ENCODE measurements at places on chromosomes 6 and 20.

DNA sequence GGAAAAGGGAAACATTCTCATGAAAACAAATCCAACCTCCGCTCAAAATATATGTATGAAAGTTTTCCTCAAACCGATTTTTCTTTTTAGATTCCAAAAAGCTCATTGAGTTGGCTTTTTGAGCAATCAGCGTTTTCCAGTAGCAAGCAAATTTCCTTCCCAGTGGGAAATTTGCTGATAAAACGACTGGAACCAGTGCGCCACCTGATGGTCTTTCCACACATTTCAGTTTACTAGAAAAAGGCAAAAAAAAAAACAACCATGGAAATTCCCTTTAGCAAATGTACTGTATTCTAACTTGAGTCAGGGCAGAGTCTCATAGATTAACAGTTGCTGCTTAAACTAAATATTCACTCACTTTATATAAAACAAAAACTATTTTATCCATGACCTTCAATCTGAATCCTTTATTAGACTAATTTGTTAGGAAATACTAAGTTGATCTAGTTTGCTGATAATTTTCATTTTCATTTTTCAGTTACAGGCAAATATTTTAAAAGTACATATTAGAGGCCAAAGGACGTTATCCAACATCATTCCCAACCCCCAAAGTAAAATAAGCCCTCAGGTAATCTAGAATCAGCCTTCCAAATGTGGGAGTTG is 271.5 kb downstream of the FOXA2 start:
- no peak for DNase-seq

DNA sequence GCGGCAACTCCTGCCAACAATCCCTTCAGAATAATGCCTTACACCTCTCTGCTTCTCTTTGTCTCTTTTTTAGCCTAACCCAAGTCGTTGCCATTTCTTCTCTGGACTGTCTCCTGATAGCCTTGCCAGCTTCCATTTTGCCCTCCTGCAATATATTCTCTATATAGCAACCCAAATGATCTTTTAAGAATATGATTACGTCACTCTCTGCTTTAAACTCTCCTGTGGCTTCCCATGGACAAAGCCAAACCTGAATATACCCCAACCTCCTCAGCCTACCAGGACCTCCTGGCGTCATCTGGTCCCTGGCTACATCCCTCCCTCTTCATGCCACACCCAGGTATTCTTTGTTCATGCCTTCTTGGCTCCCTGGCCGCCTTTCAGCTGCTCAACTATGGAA is 126.5 kb upstream of the KCNK16 start:
- DNase-seq: no peak

DNA sequence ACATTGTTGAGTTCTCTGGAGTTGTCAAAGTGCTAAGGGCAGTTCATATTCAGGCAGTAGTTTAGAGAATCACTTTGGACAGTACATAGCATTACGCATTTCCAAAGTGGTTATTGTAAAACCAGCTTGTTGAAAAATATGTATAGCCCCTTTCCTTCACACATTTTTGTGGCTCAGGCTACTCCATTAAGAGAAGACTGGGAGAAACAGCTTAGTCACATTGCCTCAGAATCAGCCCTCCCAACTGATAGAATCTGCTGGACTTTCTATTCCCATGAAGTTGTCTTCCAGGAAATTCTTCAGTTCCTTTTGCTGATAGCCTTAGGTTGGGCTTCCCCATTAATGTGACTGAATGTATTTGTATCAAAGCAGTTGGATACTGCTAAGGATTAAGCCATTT is 39.5 kb upstream of the HDGFL1 start:
- DNase-seq: no peak

- DNase-seq: no peak
Measured at GRCh38 chr6:43489277-43490072, 12.1 kb downstream of the TJAP1 start.

GRCh38 chr6:47252633-47253032 is 57.1 kb downstream of the TNFRSF21 start:
- DNase-seq: no peak

DNA sequence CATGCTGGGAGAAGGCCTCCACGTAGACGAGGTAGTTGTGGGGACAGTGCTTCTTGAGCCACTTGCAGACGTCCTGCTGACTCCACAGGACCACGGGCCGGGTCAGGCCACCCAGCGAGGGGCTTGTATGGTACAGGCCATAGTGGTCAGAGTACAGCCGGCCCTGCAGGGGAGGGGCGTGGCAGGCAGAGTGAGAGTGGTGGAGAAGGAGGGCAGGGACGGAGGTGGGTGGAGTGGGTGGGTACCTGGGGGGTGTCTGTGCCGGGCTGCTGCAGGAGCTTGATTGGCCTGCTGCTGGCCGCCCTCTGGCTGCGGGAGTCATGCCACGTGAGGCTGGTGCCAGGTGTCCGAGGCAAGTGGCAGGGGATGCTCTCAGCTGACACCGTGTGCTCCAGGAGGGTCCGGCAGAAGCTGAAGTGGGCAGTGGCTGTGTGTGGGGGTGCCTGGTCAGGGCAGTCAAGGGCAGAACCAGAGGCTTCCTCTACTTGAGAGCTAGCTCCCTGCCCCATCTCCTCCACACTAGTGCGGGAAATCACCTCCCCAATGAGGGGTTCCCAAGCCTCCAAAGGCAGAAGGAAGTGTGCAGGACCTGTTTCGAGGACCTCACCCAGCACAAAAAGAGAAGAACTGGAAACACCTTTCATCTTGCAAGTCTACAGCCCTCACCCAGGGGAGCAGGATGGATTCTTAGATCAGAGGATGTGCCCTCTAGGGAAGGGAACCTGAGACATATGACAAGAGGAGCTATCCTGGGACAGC is 2.3 kb downstream of the SAMD10 start:
- no peak for DNase-seq

GRCh38 chr20:50286609-50287008 is 96.0 kb downstream of the CEBPB start:
- peak; percentile 64 for DNase-seq

GRCh38 chr20:9395971-9396370 is 118.4 kb upstream of the LAMP5 start:
- DNase-seq: no peak

GRCh38 chr6:158867381-158868121 is 48.4 kb upstream of the EZR start:
- no peak for DNase-seq

Measured in activated CD4-positive, alpha-beta T cell treated with anti-CD3 and anti-CD28 coated beads, Interleukin-2, amount 50 U/mL, for 16 hours (primary cell).